Cortex of kidney (tissue), 1 donor: ENCODE measurements at places on chromosomes 11 and 22.

- DNase-seq: no peak
Measured at GRCh38 chr11:106446302-106446701, 368.8 kb downstream of the AASDHPPT start.

- DNase-seq: no peak
Measured at GRCh38 chr22:24431309-24432034, 4.1 kb downstream of the ADORA2A start.

DNA sequence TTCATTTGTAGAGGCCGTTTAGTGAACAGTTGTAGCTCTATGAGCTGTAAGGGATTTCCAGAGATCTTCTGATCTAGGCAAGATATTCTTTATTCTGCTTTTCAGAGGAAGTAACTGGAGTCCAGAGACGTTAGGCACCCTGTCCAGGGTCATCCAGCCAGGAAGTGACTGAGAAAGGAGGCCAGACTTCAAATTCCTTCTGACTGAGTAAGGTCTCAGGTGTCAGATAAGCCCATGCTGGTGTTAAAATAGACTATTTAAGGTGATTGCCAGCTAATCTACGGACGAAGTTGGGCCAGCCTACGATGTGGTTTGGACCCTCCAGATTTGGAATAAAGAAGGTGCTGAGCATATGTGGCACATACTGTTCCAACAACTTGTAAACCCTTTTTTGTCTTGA, 54.6 kb downstream of the GRIK4 start:
- no peak for DNase-seq

DNA sequence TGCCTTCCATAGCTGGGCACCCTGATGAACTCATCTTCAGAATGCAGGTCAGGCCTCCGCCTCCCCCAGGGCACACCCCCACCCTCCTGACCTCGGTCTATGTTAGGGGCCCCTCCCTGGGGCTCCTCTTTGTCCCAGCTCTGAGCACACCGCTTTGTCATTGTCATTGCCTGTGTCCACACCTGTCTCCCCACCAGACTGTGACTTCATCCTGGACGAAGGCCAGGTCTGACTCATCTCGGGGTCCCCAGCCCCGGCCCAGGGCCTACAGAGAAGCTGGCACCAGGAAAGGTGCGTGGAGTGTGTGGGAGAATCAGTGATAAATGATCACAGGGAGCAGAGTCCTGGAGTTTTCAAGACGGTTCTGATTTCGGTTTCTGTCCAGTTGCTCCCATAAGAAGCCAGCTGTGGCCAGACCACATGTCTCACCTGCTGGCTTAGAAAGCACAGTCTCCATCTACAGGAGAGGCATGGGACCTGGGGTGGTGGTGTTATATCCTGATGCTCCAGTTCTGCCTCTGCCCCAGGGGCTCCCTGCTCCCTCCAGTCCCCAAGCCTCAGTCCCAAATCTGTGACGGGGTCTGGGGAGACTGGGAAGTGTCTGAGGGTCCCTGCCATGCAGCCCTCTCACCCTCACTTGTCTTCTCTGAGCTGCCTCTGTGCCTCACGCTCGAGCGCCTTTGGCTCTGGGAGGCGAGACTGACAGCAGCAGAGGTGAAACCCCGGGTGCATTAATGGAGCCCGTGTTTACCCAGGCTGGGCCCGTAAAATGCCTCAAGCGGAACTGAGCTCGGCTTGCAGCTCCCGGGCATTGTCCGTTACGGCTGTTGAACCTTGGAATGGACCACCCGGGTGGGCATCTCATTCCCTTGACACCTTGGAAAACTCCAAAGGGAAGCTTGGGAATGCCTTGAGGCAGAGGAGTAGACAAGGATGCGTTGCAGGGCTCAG, 85.5 kb upstream of the WNT11 start:
- DNase-seq: no peak
